ENCODE measurements at places on chromosomes 4 and X.

GRCh38 chr4:653080-653821 lies 20.8 kb downstream of the ATP5ME start:
- no peak for DNase-seq

DNA sequence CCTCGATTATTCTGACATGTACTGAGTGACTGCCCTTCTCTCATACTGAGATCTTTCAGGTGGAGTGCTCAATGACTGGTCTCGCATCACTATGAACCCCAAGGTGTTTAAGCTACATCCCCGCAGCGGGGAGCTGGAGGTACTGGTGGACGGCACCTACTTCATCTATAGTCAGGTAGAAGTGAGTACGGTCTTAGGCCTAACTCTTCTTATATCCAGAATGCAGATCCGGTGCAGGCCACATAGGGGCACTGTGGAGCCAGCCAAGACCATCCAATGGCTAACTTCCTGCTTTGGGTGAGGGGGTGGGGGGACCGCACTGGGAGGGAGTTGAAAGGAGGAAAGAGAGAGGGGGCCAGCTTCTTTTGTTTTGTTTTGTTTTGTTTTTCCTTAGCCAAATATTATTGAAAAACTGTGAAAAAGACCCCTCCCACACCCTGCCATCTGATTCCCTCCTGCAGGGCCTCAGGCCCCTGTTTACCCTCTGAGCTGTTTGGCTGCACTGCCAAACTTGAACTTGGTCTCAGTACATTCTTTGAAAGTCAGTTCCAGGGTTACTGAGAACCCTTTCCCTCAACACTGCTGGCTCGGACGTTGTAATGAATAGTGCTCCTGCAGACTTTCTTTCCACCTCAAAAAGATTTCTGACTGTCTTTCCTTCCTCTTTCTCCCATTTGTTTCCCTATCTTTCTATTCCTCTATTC lies 16.2 kb downstream of the AWAT2 start:
- no peak for DNase-seq

DNA sequence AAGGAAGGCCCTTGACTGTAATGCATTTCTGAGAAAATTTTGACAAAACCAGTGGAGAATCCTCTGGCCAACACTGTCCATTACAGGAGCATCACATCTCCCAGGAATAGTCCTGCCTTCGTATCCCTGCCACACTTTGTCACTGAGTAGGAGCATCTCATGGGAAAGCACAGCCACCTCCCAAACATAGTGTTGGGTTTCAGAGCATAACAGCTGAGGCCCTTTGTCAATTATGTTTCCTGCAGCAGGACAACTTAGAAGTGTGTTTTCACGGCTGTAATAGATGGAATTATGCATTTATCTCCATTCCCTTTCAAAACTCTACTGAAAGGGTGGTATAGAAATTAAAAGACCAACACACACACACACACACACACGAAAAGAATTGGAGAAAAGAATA lies 91.1 kb upstream of the SMAD1 start:
- DNase-seq, result no peak

- no peak for DNase-seq
Observed at GRCh38 chrX:9471571-9471985, 6.7 kb downstream of the TBL1X start.

GRCh38 chr4:48290146-48290772 lies 20.6 kb upstream of the TEC start:
- no peak for DNase-seq

GRCh38 chr4:8910100-8910821 lies 38.6 kb upstream of the HMX1 start:
- no peak for DNase-seq

DNA sequence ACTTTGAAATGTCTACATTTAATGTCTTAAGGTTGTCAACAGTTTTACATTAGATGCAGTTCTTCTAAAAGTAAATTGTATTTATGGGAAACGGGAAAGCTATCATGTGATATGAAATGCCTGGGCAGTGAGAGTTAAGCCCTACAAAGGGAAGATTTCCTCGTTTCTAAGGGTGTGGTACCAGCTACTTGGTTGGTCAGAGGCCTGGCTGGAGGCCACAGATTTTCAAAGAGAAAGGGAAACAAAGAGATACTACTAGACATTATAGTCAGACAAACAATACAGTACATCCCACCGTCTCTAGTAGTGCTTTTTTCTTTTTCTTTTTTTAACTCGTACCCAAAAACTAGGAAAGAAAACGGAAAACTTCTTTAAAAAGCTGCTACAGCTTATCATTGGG lies 467.8 kb downstream of the PCDH7 start:
- DNase-seq, result no peak

DNA sequence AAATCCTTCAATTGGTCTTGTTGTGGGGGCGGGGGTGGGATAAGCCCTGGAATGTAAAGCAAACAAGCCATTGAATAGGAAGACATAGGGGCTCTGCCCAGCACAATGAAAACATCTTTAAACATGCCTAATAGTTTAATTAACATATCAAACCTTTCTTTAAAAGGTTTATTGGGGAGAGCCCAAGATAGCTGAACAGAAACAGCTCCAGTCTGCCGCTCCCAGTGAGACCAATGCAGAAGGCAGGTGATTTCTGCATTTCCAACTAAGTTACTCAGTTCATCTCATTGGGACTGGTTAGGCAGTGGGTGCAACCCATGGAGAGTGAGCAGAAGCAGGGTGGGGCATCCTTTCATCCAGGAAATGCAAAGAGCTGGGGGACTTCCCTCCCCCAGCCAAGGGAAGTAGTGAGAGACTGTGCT lies 327.2 kb upstream of the CNKSR2 start:
- DNase-seq, result no peak

DNA sequence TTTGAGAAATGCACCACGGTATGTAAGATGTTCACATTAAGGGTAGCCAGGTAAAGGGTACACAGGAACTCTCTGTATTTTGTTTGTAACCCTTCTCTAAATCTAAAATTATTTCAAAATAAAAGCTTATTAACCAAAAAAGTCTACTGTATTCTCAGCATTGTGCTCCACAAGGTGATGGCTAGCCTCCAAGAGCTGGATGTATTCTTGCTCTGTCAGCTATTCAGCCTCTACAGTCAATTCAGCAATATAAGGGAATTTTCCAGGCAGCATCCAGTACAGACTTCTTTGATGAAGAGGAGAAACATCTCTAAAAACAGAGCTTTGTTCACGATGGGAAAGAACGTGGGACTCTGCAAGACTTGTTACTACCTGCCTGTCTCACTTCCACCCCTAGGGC lies 63.5 kb upstream of the MAOA start:
- DNase-seq, result no peak

GRCh38 chr4:91754716-91755115 lies 549.0 kb upstream of the GRID2 start:
- DNase-seq, result no peak

DNA sequence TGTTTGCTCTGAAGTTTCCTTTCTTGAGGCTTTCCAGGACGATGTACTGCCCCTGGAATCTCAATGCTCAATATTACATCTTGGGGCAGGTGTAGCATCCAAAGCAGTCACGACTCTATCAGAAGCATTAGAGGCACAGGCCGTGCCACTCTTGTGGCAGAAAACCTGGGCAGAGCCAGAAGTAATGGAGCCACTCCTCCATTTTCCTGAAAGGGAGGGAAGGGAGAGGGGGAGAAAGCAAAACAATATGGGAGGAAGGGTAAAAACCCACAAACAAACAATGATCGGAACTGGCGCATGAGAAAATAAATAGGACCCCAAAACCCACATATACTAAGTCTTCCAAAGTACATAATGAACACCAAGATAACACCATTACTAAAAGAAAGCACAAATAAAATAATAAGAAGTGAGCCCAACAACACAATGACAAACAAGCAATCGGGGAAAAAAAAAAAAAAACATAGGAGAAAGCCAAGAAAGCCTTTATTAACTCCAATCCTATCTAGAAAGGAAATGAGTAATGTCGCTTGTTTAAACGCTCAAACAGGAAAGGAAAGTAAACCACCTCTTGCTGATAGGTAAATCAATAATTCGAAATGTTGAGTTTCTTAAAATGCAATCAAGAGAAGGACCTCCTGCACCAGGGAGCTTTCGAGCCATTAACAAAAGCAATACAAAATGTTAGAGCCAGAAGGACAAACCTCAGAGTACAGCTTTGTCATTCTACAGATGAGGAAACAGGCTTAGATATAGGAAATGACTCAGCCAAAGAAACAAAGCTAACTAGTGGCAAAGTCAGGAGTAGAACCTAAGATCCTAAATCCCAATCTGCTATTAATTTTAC lies 117.4 kb downstream of the ATRX start:
- DNase-seq, result peak; percentile 15

GRCh38 chrX:40878766-40879165 lies 143.4 kb upstream of the MED14 start:
- no peak for DNase-seq

DNA sequence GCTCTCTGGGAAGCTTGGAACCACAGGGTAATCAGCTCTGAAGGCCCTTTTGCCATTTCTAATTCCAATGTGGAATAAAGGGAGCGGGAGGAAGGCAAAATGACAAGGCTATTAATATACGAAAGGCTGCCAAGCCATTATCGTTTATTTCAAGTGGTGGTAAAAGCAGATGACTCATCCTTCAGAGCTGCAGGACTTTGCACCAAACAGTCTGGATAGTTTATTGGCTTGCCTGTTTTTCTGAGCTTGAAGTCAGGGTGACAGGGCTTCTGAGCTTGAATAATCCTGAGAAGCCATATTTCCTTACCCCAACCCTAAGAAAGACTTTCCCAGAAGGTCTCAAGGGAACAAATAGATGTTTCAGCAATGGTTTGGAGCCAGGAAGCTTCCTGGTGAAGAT lies 7.7 kb upstream of the GABRE start:
- no peak for DNase-seq
